ENCODE measurements at places on chromosomes 7 and 10.

- DNase-seq = no peak
Measured at GRCh38 chr7:100878685-100879084, 3.8 kb downstream of the SRRT start.

DNA sequence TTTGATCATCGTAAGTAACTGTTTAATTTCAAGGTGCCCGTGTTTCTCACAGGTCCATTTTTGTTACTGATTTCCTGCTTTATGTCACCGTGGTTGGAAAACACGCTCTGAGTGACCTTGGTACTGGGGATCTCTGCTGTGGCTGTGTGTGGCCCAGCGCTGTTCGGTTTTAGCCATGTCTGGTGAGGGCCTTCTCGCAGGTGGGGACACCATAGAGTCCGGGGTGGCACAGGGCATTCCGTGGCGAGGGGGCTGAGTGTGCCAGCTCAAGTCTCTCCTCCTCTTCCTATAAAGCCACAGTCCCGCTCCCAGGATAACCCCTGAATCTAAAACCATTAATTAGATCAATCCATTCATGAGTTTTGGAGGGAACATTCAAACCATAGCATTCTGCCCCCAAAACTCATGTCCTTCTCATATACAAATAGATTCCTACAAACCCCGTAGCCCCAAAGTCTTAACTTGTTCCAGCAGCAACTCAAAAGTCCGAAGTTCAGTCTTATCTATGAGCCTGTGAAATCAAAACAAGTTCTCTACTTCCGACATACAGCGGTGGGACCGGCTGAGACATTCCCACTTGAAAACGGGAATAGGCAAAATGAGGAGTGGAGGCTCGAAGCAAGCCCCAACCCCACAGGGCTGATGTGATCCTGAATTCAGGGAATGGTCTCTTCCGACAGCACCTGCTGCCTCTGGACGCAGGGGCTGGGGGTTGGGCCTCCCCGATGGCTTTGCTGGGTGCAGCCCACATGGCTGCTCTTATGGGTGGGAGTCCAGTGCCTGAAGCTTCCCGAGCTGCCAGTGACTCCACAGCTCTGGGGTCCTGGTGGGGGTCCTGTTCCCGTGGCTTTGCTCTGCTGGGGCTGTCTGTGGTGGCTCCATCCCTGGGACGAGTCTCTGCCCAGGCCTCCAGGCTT, 55.0 kb upstream of the NKX6-2 start:
- DNase-seq = no peak

- DNase-seq = peak; percentile 74
Measured at GRCh38 chr10:34397324-34397723, 417.8 kb downstream of the PARD3 start.

GRCh38 chr7:151304856-151305255, 36.8 kb upstream of the NUB1 start:
- DNase-seq = no peak

- no peak for DNase-seq
Measured at GRCh38 chr7:100590077-100590737, 4.1 kb downstream of the FBXO24 start.

Data from AG10803 (cell line).